GM04503 (cell line): ENCODE measurements at places on chromosomes 5 and 9.
A peak's percentile ranks its signal among the peaks of the same experiment; 100 is the strongest.

DNA sequence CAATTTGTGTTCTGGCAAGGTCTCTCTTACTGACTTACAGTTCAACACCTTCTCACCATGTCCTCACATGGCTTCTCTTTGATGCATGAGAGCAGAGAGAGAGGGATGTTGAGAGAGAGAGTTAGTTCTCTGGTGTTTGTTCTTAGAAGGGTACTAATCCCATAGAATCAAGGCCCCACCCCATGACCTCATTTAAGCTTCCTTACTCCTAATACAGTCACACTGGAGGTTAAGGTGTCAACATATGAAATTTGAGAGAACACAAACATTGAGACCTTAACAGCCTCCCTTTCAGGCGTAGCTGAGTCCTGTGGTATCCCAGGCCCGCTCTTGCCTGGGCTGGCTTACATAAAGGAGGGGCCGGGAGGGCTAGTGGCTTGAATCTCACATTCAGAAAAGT lies 10.6 kb upstream of the SEMA6A start:
- no peak for DNase-seq

DNA sequence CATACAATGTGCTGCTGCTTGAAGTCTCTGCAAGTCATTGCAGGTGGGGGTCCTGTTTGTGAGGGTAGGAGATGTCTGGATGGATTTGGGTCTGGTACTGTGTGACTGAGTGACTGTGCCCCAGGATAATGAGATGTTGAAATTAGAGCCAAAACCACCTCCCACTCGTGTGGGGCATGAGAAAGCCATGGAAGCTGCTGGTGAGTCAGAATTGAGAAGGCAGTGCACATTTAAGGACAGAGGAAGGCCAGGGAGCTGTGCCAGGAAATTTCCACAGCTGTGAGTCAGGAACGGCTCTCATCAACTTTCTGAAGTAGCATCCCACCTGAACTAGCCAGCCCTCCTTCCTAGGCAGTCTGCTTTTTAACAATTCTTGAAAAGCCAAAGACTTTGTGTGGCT lies 229.8 kb downstream of the DRD1 start:
- peak; percentile 78 for DNase-seq

DNA sequence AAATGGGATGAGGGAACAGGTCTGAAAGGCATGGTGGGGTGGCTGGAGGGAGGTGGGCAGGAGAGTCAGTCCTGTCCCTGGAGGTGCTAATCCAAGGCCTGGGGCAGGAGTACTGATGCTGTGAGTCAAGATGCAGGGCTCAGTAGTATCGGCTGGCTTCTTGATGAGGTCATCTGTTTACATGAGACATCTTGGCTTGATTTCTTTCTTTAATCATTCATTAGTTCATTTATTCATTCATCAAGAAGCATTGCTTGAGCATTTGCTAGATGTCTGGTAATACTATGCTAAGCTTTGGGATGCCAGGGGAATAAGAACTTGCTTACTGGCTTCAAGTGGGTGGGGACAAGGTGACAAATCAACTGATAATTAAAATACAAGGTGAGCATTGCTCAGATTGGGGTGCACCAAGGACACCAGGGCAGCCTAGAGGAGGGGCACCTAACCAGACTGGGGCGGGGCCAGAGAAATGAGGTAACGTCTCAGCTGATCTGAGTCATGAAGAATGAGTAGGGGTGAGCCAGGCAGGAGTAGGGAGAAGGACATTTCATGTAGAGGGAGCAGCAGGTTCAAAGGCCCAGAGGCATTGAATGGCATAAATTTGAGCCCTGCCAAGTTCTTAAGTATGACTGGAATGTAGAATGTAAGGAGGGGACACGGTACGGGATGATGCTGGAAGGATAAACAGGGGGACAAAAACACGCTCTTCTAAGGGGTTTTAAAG lies 88.8 kb downstream of the EGFLAM start:
- DNase-seq, result no peak

GRCh38 chr9:136665111-136665703 lies 2.5 kb downstream of the EGFL7 start:
- DNase-seq, result no peak

DNA sequence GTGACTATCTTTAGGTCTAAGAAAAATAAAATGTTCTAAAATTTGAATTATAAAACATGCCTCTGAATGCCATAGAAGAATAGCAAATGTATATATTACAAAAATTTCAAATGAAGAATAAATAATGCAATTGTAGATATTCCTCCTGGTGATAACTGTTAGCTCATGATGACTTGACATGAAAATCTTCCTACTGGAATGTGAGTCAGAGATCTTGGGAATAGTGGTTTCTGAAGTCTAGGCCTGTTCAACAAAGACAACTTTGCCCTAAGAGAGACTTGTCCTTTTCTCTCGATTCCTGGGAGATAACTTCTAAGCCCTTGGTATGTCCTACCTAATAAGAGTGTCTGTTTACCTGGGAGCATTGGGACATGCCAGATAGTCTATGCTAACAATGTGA lies 746.3 kb upstream of the RIOK2 start:
- no peak for DNase-seq

DNA sequence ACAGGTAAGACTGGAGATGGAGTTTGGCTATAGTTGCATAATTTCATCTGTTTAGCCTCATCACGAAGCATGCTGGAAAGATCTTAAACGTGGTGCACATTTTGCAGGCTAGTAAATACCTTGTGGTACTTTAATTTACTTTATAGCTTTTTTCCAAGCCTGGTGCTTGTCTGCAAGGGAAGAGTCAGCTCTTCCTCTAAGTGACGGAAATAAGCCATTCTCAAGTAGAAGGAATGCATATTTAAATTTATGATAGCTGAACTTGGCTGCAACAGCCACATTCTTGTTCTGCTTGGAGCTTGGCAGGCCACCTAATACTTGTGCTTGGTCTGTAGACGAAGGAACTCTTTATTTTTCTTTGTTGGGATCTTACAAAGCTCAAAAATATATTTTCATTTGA lies 188.0 kb upstream of the PIK3R1 start:
- DNase-seq, result peak; percentile 89

- DNase-seq, result no peak
These were observed 73.7 kb downstream of the ZNF366 start for GRCh38 chr5:72433522-72433921.

GRCh38 chr9:106400950-106401349 lies 462.0 kb upstream of the ZNF462 start:
- no peak for DNase-seq

DNA sequence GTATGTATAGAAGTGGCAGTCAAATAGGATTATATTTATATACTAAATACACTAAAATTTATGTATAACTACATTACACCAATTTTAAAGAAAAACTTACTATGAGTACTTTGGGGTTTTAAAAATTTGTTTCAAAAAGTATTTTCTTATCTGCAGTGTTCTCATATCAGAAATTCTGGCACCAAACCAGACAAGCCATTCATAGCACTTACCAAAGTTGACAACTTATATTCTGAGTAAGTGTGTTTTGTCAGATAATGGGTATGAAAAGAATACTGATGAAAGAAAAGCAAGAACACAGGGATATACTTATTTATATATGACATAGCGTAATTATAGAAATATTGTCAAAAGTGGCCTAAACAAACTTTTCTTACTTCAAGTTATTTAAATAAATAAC lies 67.5 kb downstream of the SPEF2 start:
- no peak for DNase-seq

GRCh38 chr5:83453937-83454336 lies 17.6 kb upstream of the VCAN start:
- no peak for DNase-seq

DNA sequence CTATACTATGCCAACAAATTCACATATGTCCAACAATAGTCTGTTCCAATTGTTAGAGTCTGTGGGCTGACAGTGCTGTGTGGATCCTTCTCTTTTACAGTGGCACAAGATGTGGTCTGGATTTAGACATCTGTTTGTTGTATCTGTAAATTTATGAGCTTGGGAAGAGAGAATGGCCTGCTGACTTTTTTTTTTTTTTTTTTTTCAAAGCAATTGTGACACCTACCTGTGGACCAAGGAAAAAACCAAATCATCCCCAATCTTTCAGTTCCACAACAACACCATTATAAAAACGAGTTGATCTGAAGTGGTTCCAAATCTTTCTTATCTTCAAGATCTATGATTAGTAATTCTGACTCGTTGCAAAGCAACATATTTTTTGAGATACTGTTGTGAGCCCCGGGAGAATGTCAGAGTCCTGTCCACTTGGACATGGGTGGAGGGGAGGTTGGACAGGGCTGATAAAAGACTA lies 4.9 kb downstream of the IRX2 start:
- DNase-seq, result no peak

DNA sequence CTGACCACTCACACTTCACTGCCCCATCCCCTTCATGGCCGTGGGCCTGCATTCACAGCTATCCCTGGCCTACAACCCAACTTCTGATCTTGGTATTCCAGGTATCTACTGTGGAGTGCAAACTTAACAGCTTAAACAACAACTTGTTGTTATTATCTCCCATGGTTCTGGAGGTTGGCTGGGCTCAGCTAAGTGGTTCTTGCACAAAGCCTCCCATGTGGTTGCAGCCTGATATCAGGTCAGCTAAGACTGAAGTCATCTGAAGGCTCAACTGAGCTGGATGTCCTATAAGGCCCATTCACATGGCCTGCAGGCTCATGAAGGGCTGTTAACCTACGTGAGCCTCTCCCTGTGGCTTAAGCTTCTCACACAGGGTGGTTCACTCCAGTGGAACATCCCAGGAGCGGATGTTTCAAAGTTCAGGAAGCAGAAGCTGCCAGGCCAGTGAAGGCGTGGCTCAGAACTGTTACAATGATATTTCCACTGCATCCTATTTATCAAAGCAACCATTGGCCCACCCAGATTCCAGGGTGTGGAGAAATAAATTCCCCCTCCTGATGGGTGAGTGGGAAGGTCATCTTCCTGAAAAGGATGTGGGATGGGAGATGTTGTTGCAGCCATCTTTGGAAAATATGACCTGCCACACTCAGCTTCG lies 30.0 kb upstream of the TRIO start:
- DNase-seq, result no peak

DNA sequence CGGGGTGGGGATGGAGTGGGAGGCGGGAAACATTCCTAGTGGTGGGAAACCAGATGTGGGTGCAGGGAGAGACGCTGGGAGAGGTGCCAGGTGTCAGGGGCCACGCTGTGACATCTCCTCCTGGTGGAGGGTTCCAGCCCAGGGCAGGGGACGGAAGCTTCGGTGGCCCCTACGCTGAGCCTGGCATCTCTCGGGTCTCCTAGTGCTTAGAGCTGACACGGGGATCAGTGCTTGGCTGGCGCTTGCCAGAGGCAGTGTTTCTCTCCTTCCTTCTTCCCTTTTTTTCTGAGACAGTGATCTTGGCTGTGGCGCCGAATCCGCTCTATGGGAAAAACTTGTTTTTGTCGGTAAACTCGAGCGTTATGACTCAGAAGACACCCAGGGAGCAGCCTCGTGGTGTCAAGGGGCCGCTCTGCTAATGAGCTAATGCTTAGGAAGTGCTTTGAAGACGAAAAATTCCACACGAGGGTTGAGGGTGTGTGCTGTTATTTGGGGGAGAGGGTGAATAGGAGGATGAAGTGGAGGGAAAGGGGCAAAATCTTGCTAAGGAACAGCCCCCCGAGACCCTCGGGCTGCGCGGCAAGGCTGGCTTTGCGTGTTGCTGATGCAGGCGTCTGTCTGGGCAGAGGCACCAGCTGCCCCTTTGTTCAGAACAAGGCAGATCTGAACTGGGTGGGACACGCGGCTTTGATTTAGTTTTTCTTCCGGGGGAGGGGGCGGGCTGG lies 20.4 kb upstream of the IER5L start:
- DNase-seq, result peak; percentile 55

GRCh38 chr9:95581900-95582299 lies 65.1 kb upstream of the PTCH1 start:
- DNase-seq, result no peak

GRCh38 chr9:92035687-92036410 lies 79.4 kb downstream of the SPTLC1 start:
- DNase-seq, result peak; percentile 41

DNA sequence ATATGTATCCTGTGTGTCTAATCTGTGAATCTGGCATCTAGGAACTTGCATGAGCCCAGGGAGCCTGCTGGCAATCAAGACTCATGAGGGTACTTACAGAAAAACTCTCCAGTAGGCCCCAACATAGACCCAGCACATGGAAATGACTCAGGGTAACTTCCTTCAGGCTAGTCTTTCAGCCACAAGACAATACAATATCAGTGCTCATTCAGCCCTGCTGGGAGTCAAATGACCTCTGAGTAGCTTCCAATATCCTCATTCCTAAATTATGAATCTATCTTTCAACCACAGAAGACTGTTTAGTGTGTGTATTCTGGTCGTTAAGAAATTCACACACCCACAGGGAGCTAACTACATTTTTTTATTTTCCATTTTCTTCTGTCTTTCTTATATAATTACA lies 1273.0 kb downstream of the EFNA5 start:
- peak; percentile 89 for DNase-seq

DNA sequence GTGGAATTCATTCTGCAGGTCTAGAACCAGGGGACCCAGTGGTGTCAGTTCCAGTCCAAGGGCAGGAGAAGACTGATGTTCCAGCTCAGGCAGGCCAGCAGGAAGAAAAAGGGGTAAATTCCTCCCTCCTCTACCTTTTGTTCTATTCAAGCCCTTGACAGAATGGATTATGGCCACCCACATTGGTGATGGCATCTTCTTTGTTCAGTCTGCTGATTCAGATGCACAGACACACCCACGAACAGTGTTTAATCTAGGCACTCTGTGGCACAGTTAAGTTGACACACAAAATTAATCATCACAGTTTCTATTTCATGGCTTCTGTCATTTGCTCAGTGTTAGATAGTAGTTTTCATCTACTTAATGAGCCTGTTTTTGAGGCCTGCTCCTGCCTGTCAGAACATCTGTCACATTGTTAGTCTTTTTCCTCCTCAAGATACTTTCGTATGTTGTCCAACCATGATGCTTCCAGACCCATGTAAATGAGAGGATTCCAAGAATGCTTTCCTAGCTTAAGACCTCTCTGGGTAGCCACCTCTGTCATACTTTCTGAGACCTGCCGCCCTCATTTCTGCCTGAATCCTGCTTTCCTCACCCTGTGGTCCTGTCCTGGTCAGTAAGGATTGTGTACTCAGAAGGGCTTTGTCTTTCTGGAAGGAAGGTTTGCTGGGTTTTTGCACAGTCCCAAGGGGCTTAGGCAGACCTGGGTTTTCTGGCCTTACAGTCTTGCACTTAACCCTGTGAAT lies 72.5 kb downstream of the SPIN1 start:
- DNase-seq, result no peak

- DNase-seq, result no peak
These were observed 232.3 kb upstream of the ELL2 start for GRCh38 chr5:96193946-96194345.

GRCh38 chr5:164600274-164600673 lies 1094.9 kb downstream of the MAT2B start:
- no peak for DNase-seq

DNA sequence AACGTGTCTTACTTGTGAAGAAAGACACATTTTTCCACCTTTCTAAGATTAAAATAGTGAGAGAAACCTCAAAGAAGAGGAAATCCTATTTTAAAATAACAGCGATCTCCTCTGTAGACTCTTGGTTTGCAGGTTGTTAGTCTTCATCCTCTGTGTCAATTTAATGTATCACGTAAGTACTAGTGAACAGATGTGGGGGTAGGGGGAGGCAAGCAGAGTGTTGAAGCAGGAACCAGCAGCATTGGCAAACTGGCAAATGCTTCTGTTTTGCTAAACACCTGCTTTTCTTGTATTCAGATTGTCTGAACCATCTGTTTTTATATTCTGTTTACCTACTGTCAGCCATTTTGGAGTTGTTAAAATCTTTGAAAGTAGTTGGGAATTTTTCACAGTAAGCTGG lies 159.3 kb upstream of the TLX3 start:
- DNase-seq, result no peak

- DNase-seq, result no peak
These were observed 5.3 kb downstream of the PRDM6 start for GRCh38 chr5:123094237-123094918.
